ENCODE measurements at places on chromosomes 2 and 18. TPM values are rescaled to one million over a fixed set of nuclear protein-coding genes. Genes with fewer than 3 reads are reported as not detected.

- DNase-seq = no peak
Measured at GRCh38 chr2:191266201-191266600, 21.0 kb downstream of the MYO1B start.

DNA sequence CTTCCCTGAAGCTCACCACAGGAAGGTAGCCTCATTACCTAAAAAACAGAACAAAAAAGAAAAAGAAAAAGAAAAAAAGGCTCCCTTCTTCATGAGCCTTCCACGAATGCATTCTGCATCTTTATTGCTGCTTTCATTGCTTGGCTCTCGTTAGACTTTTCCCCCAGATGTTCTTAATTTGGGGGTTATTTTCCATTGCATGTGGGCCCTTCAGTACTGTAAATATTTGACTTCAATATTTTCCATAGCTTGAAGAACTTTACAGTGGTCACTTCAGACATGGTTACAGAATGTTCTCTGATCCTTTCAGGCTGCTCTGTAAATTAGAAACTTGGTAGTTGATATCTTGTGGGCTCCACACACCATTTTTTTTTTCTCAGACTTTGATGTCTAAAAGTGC lies 65.6 kb upstream of the COPS8 start:
- DNase-seq = no peak

GRCh38 chr2:212683346-212684097 lies 144.9 kb upstream of the ERBB4 start:
- no peak for DNase-seq

GRCh38 chr18:4230450-4231168 lies 224.5 kb downstream of the DLGAP1 start:
- DNase-seq = no peak

FEV gene
- total RNA-seq = not detected

DNA sequence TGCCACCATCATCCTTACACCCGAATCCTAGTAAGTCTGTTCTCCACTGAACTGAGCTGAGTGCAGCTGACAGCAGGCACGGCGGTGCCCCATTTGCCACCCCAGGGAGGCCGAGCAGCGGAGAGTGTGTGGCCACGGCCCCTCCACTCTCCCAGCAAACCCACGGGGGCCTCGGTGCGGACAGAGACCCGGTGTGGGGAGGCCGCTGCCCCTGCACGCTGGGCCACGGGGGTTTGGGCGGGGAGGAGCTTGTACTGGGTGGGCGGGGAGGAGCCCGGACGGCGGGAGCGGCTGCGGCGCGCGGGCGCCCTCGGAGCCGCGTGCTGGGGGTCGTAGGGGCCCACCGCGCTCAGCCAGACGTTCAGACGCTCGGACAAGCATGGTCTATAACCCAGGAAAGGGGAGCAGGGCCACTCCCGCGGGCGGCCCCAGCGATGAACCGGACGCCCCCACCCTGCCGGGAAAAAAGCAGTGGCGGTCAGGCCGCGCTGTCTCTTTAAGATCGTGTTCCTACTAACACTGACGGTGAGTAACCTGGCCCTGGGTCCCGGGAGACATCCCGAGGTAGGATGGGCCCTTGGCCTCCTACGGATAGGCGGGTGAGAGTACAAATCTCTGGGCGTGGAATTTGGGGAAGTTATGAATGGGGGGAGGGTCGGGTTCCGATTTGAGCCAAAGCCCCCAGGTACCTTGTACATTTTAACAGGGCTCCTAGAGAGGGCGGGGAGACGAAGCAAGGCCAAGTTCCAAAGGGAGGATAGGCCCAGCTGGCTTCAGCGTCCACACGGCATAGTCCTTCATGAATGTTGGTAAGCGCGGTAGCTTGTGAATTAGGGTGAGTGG lies at the start of gene ITPRIPL1:
ITPRIPL1 (plus strand) TSS at position 277 of the 843 bp plus-strand sequence; CDS start at position 800, 523 bp downstream.
- DNase-seq = no peak

WIPF1 gene
- total RNA-seq = 20.4 TPM

MARCHF4 gene
- not detected for total RNA-seq

FBLN7 gene
- 11.5 TPM for total RNA-seq

- DNase-seq = no peak
Measured at GRCh38 chr2:235918876-235919275, 249.3 kb downstream of the GBX2 start.

GRCh38 chr2:212726403-212726802 lies 187.8 kb upstream of the ERBB4 start:
- DNase-seq = no peak

GRCh38 chr2:161905389-161906046 lies 168.5 kb downstream of the DPP4 start:
- DNase-seq = no peak

DNA sequence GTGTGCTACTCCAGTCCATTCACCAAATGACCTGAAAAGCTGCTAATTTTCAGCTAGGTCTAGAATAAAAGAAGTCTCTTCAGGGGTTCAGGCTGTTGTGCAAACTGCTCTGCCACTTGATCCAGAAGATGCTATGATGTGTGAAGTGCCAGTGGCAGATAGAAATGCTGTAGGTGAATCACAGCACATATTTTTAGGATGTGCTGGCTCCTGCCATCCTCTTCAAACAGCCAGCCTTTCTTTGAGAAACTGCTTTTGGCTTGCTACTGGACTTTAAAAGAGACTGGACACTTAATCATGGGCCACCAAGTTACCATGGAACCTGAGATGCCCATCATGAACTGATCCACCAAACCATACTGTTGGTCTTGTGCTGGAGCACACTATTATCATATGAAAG lies 322.1 kb downstream of the EN1 start:
- DNase-seq = no peak

DNA sequence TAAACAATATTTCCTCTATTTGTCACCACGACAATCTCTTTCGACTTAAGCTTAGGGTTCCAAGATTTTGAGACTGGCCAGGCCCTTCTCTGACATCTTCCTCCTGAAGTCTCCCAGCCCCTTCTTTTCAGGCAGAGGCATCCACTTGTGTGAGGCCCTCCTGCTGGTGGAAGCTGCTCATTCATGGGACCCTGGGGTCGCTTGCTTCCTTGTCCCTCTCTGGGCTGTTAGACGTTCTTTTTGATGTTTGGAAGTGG lies 188.2 kb upstream of the APCDD1 start:
- DNase-seq = no peak

- DNase-seq = no peak
Measured at GRCh38 chr2:37415128-37415820, 70.8 kb downstream of the QPCT start.

NTSR2 gene
- total RNA-seq = not detected

RTP5 gene
- not detected for total RNA-seq

GRCh38 chr2:44055229-44055628 lies 59.4 kb upstream of the LRPPRC start:
- no peak for DNase-seq

CNTNAP5 gene
- total RNA-seq = not detected

DNA sequence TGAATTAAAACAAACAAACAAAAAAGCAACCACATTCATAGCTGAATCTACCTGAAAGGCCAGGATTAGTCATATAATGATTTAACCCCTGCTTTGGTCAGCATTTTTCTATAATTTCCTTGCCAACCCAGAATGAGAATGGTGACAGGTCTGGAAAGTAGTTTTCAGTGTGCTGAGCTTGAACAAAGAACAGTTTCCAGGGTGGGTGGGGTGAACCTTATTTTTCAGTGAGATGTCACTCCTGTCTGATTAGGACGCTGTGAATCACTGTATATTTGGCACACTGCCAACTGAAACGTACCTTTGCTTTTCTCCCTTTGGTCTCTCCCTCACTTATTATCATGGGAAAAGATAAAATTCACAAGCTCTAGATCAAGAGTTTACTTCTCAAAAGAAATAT lies 35.0 kb upstream of the DSC1 start:
- no peak for DNase-seq

LHCGR gene
- not detected for total RNA-seq

GRCh38 chr2:100502782-100503181 lies 32.5 kb downstream of the NMS start:
- DNase-seq = no peak

RUFY4 gene
- not detected for total RNA-seq

DNA sequence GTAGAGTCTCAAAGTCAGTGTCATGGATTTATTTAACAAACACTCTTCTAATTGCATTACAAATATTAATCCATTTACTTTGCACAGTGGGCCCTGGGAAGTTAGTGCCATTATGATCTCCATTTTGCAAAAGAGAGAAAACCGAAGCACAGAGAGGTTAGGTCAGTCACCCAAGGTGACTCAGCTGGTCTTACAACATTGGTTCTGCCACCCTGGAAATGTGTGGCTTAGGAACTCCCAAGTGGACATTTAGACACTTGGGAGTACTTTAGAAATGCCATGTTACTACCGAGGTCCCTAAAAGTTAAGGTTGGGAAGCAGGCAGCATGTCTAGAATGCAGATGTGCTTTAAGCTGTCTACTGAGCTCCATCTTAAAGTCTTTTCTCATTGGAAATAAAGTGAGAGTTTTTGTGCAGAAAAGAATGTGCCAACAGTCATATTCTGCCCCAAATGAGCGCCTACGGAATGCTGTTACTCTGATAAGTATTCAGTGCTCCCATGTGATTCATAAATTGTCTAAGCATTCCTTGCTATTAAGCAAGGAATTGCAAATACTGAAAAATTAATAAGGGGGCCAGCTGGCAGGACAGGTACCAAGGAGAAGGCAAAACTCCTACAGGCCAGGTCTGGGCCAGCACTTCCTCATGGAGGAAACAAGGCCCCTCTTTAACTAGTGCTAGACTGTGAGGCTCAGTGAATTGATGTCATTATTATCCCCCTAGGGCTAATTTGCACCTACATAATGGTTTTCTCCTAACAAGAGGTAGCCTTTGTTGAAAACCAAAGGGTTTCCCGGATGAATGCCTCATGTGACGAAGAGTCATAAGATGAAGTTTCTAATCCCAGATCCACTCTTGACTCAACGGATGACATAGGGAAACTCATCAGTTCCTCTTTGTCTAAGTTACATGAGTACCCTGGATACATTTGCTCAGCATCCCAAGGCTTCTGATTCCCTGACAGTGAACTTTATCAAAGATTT lies 16.3 kb downstream of the NRP2 start:
- DNase-seq = no peak

GRCh38 chr2:139790807-139791752 lies 1010.9 kb upstream of the NXPH2 start:
- DNase-seq = no peak

IL36A gene
- 2.7 TPM for total RNA-seq

- DNase-seq = no peak
Measured at GRCh38 chr2:117562654-117563053, 251.8 kb upstream of the DDX18 start.

REG3A gene
- not detected for total RNA-seq

CHN1 gene
- 9.6 TPM for total RNA-seq

- DNase-seq = no peak
Measured at GRCh38 chr2:173059971-173060461, 15.6 kb upstream of the MAP3K20 start.

GRCh38 chr2:31335921-31336585 lies 78.5 kb downstream of the XDH start:
- peak; percentile 77 for DNase-seq

DNA sequence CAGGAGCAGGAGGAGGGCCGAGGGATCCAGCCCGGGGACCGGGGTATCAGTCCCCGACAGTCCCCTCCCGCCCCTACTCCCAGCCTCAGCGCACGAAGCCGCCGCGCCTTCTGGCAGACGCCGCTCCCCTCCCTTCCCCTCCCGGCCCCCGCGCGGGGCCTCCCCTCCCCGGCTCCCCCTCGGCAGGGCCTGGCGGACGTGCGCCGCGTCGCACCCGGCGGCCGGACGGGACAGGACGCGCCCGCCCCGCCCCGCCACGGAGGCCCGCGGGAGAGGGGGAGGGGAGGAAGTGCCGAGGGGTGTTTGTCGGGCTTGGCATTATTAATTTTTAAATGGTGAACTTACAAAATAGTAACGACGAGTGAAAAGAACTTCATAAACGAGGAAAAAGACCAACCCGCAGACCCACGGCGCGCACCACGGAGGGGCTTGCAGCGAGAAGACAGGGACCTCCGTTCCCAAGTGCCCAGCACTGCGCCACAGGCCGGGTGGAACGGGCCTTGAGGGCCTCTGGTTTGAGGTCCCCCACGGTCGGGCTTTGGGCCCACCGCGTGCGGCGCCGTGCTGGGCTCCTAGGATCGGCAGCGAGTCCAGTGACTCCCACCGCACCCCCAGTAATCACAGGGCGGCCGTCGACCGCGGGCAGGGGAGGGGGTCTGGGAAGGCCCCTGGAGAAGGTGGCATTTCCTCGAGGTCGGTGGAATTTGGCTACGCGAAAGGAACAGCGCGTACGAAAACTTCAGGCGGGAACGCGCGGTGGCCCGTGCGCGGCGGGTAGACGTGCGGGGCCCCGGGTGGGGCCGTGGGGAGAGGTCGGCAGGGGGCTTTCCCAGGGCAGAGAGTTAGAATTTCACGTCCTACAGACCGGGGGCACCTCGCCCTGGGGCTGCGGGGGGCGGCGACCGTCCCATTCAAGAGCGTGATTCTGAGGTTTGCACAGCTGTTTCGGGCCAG lies 954 bp upstream of the CTDSP1 start:
- no peak for DNase-seq

CFC1 gene
- not detected for total RNA-seq

LOXL3 gene
- 6.1 TPM for total RNA-seq

DNA sequence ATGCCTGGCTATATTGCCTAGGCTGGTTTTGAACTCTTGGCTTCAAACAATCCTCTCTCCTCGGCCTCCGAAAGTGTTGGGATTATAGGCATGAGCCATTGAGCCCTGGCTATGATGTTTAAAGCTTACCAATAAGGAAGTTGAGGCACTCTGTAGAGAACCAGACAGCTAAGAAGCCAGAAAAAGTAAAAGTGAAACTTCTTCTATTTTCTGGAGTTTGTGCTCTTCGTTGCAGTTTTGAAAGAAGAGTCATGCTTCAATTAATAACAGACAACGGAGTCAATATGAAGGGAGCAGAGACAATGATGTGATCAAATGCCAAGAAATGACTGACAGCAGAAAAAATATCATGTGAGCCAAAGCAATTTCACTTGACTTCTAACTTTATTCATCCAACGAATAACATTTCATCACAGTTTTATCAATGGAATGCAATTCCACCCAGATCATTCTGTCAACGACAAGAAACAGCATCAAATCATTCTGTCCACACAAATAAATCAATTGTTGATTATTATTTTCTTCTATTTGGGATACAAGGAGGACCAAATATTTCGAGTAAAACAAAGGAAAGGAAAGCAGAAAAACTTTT lies 175.5 kb upstream of the CELF4 start:
- no peak for DNase-seq

TFPI gene
- total RNA-seq = 68.8 TPM

All from vagina (tissue), 2 donors.